ENCODE measurements at places on chromosomes 16 and 17.
A peak's percentile ranks its signal among the peaks of the same experiment; 100 is the strongest.

GRCh38 chr16:50598936-50599361, 50.8 kb downstream of the NKD1 start:
- DNase-seq: no peak
- no peaks in the 10 kb centered on the region for H3K36me3 ChIP-seq
- H3K27me3 ChIP-seq: no peaks in the 10 kb centered on the region
- no peak overlapping the region for H3K27ac ChIP-seq

DNA sequence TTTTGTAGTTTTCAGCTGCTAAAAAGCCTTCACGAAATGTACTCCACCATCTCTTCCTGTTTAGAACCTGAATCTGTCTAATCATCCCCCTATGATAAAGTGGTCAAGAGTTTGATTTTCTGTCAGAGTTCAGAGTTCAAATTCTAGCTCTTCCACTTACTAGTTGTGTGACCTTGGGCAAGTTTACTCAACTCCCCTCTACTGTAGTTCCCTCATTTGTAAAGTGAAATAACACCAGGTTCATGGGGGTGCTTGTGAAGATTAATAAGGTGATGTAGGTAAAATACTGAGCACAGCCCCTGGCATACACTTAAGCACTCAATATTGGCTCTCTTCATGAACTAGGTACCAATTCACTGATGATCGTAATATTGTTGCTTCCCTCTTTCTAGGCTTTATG, 1.2 kb upstream of the CDC6 start:
- no peaks in the 10 kb centered on the region for H3K27me3 ChIP-seq
- H3K27ac ChIP-seq: peak overlapping the region; percentile 77
- H3K4me3 ChIP-seq: no peak overlapping the region
- no peaks in the 10 kb centered on the region for H3K36me3 ChIP-seq
- peaks cover 10% of the 10 kb centered on the region for H3K4me1 ChIP-seq
- no peak for DNase-seq

GRCh38 chr17:4626734-4627256, 14.7 kb downstream of the ALOX15 start:
- H3K4me3 ChIP-seq: no peak overlapping the region
- H3K27ac ChIP-seq: no peak overlapping the region
- peaks cover 2% of the 10 kb centered on the region for H3K4me1 ChIP-seq
- H3K36me3 ChIP-seq: no peaks in the 10 kb centered on the region

DNA sequence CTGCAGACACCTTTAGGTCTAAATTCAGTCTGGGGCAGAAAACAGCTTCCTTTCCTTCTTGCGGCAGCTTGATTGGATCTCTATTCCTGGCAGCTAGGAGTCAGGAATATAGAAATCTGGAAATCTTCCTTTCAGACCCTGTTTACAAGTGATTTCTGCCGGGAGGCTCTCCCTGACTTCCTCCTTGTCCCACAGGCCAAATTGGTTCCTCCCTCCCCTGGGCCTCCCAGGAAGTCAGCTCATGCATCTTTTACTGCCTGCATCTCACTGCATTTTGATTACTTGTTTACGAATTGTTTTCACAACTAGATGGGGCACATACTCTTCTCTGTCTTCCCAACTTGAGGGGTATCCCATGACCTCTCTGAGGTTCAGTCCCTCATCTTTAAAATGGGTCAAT, 206.3 kb downstream of the MAF start:
- no peaks in the 10 kb centered on the region for H3K36me3 ChIP-seq
- no peak for DNase-seq
- peaks cover 15% of the 10 kb centered on the region for H3K27me3 ChIP-seq
- H3K4me3 ChIP-seq: no peak overlapping the region
- peaks cover 2% of the 10 kb centered on the region for H3K4me1 ChIP-seq

DNA sequence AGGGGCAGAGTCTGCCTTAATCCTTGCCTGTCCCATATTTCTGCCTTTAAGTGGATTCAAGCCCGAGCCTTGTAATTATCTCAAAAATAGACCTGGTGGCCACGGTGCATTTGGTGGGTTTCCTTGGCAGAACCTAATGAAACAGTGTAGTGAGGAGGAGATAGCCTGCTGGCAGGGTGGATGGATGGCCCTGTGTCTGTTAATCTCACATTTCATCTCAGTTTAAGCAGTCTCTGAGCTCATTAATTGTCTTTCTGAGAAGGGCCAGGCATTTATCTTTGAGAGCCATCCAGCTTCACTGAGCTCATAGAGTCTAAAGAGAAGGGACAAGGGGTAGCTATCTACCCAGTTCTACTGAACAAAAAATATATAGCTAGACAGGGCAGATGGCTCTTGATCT, 364.0 kb upstream of the EEF2KMT start:
- H3K36me3 ChIP-seq: no peaks in the 10 kb centered on the region
- no peak for DNase-seq
- H3K27ac ChIP-seq: no peak overlapping the region
- H3K4me3 ChIP-seq: no peak overlapping the region
- peaks cover 14% of the 10 kb centered on the region for H3K27me3 ChIP-seq

DNA sequence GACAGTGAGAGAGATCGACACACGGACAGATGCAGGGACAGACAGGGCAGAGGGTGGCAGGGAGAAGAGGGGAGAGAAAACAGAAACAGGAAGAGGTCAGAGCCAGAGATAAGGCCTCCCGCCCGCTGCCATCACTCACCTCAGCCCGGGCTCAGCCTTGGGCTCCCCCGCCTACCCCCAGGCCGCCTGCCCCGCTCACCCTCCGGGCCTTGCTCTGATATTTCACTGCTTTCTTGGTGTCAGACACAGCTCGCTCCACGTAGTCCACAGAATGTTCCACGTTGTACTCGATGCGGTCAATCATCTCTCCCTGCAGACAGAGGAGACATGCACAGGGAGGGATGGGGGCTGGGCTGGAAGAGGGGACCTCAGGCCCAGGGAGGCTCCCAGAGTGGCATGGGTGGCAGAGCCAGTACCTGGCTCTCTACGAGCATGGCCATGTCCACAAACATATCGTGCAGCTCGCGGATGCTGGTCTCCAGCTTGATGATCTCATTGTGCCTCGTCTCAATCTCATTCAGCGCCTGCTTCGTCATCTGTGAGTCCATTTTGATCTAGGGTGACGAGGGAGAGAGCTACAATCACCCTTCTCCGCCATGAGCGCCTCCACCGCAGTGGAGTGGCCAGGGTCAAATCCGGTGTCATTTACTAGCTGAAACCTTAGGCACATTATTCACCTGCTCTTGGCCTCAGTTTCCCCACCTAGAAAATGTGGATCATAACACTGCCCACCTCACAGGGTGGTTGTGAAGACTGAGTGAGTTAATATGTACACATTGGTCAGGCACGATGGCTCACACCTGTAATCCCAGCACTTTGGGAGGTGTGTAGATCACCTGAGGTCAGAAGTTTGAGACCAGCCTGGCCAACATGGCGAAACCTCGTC, 8.2 kb downstream of the HSD3B7 start:
- peaks cover 3% of the 10 kb centered on the region for H3K4me1 ChIP-seq
- DNase-seq: no peak
- H3K36me3 ChIP-seq: no peaks in the 10 kb centered on the region
- H3K27me3 ChIP-seq: no peaks in the 10 kb centered on the region

GRCh38 chr17:75361996-75362395, 43.5 kb downstream of the GRB2 start:
- H3K36me3 ChIP-seq: no peaks in the 10 kb centered on the region
- no peaks in the 10 kb centered on the region for H3K27me3 ChIP-seq
- no peak for DNase-seq
- no peak overlapping the region for H3K27ac ChIP-seq
- no peak overlapping the region for H3K4me3 ChIP-seq

GRCh38 chr16:48081656-48082055, 74.1 kb downstream of the ABCC12 start:
- no peaks in the 10 kb centered on the region for H3K4me1 ChIP-seq
- no peaks in the 10 kb centered on the region for H3K36me3 ChIP-seq
- H3K4me3 ChIP-seq: no peak overlapping the region
- no peak for DNase-seq
- H3K27ac ChIP-seq: no peak overlapping the region

DNA sequence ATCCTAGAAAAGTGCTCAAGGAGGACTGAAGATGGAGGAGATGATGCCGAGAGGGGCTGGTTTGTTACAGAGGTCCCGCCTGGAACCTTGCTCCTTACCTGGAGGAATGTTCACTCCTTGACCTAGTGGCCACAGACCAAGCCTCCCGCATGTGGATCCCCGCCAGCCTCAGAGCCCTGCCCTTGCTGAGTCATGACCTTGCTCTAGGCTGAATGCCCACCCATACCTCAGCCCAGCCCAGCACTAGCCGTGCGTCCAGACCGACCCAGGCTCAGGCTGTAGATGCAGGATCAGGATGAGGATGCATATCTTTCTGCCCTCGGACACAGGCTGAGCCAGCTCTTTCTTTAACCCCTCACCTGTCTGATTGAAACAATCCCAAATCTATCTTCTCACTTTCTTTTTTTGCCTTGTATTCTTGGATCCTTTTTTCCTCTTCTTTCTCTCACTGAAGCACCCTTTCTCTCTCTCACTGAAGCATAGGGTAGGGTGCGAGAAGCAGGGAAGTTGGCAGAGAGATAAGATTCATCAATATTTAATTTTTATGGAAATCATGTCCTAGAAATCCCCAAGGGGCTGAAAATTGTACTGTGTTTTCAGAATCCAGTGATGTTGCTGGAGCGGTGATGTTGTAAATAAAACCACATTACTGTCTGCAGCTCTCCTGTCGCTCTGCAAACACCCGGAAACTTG, 34.9 kb downstream of the WSCD1 start:
- no peak overlapping the region for H3K27ac ChIP-seq
- no peaks in the 10 kb centered on the region for H3K4me1 ChIP-seq
- no peak overlapping the region for H3K4me3 ChIP-seq
- DNase-seq: no peak
- peaks cover 42% of the 10 kb centered on the region for H3K27me3 ChIP-seq

DNA sequence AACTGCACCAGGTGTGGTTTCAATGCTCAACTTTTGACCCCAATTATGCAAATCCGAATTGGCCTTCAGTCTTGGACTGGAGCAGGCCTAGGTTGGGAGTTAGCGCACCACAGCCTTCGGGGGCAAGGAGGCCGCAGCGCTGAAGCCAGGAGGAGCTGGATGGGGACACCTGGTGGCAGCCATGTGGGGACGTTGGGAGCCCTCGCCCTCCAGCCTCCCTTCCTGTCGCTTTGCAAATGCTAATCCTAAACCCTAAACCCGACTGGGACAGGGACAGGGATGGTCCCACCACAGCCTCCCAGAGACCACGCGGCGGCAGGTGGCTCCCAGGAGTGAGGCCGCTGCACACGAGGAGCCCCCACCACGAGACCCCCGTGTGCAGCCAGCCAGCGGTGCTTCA, 58.7 kb downstream of the KLHDC4 start:
- H3K27me3 ChIP-seq: no peaks in the 10 kb centered on the region
- peaks cover 20% of the 10 kb centered on the region for H3K4me1 ChIP-seq
- H3K36me3 ChIP-seq: peaks cover 11% of the 10 kb centered on the region
- no peak overlapping the region for H3K27ac ChIP-seq
- no peak overlapping the region for H3K4me3 ChIP-seq
- DNase-seq: no peak

DNA sequence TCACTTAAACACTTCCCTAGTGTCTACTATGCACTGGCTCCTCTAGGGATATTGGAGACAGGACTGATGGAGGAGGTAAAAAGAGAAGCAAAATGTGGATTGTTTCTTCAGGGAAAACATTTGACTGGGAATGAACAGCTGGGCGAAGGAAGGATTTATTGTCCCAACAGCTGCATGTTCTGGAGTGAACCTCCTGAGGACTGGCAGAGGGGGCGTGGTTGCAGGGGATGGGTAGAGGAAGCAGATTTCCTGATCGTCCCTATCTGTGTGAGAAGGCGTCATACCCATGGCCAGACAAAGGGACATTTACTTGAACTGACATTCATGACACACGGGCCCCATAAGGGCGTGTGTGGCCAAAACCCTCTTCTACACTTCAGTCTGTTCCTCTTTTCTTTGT, 321.5 kb downstream of the MAP2K4 start:
- no peak overlapping the region for H3K4me3 ChIP-seq
- H3K36me3 ChIP-seq: no peaks in the 10 kb centered on the region
- no peaks in the 10 kb centered on the region for H3K4me1 ChIP-seq
- no peak for DNase-seq

GRCh38 chr16:14400285-14400977, 229.6 kb downstream of the PARN start:
- H3K36me3 ChIP-seq: no peaks in the 10 kb centered on the region
- H3K4me1 ChIP-seq: no peaks in the 10 kb centered on the region
- no peak overlapping the region for H3K27ac ChIP-seq
- DNase-seq: no peak

DNA sequence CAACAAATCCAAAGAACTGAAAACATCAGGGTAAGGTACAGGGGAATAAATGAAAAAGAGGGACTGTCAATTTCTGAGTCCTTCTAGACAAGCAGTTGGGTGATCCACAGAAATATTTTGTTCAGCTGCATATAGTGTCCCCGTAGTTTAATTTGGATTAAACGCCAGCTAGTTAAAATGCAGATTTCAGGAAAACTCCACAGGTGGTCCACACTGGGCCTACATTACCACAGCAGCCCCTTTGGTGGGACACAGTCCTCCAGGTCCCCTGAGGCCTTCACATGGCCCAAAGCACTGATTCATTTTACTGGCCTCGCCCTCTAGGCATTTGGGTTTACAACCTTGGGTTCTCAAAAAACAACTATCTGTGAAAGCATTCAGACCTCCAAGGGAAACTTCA, 4.6 kb downstream of the ARHGAP17 start:
- H3K27me3 ChIP-seq: no peaks in the 10 kb centered on the region
- no peak for DNase-seq
- no peak overlapping the region for H3K4me3 ChIP-seq

- DNase-seq: no peak
- no peaks in the 10 kb centered on the region for H3K4me1 ChIP-seq
- H3K27me3 ChIP-seq: no peaks in the 10 kb centered on the region
- no peak overlapping the region for H3K27ac ChIP-seq
These were observed 47.4 kb upstream of the ZFHX3 start for GRCh38 chr16:73095142-73095820.

- peaks cover 16% of the 10 kb centered on the region for H3K36me3 ChIP-seq
- no peak overlapping the region for H3K27ac ChIP-seq
- H3K4me3 ChIP-seq: no peak overlapping the region
- no peak for DNase-seq
- H3K27me3 ChIP-seq: no peaks in the 10 kb centered on the region
These were observed 100.5 kb downstream of the CYB561 start for GRCh38 chr17:63345611-63346010.

- H3K36me3 ChIP-seq: no peaks in the 10 kb centered on the region
- no peak for DNase-seq
- H3K27ac ChIP-seq: no peak overlapping the region
- H3K4me3 ChIP-seq: peak overlapping the region; percentile 3
These were observed 6.8 kb upstream of the ADCY7 start for GRCh38 chr16:50259334-50260205.

DNA sequence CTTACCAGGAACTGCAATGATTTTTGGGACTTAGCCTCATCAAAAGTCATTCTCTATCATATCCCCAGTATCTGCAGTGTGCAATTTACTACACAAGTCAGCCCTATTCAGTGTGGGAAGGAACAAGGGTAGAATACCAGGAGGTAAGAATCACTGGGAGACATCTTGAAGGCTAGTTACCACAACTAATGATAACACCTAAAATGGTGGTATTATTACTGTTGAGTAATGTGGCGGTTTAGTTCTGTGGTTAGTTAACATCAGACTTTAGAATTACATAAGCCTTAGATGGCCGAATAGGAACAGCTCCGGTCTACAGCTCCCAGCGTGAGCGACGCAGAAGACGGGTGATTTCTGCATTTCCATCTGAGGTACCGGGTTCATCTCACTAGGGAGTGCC, 567.9 kb upstream of the CDH11 start:
- H3K27ac ChIP-seq: no peak overlapping the region
- H3K27me3 ChIP-seq: no peaks in the 10 kb centered on the region
- H3K36me3 ChIP-seq: no peaks in the 10 kb centered on the region
- DNase-seq: no peak

GRCh38 chr16:29644973-29645693, 17.9 kb upstream of the SPN start:
- DNase-seq: no peak
- H3K27ac ChIP-seq: no peak overlapping the region
- H3K27me3 ChIP-seq: no peaks in the 10 kb centered on the region

All from naive thymus-derived CD8-positive, alpha-beta T cell (primary cell).